Stimulated activated naive CD4-positive, alpha-beta T cell (primary cell): ENCODE measurements at places on chromosomes 3 and 15.

- DNase-seq = no peak
These were observed 43.8 kb upstream of the B3GALNT1 start for GRCh38 chr3:161148832-161149475.

GRCh38 chr3:36650271-36650671 is 114.1 kb downstream of the DCLK3 start:
- no peak for DNase-seq

DNA sequence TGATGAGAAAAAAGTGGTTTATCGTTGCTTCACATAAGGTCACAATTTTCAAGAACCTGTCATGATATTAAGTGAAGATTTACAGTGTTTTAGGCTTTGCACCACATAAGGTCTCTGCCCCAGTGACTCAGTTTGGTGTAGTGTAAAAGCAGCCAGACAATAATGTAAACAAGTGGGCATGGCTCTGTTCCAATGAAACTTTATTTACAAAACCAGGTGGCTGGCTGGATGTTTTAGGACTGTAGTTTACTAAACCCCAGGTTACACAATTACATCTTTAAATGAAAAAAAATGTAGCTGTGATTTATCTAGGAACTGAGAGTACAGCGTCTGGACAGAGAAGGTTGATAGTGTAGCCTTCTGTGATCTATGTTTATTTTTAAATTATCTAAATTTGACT is 9.7 kb upstream of the FBXL22 start:
- no peak for DNase-seq

DNA sequence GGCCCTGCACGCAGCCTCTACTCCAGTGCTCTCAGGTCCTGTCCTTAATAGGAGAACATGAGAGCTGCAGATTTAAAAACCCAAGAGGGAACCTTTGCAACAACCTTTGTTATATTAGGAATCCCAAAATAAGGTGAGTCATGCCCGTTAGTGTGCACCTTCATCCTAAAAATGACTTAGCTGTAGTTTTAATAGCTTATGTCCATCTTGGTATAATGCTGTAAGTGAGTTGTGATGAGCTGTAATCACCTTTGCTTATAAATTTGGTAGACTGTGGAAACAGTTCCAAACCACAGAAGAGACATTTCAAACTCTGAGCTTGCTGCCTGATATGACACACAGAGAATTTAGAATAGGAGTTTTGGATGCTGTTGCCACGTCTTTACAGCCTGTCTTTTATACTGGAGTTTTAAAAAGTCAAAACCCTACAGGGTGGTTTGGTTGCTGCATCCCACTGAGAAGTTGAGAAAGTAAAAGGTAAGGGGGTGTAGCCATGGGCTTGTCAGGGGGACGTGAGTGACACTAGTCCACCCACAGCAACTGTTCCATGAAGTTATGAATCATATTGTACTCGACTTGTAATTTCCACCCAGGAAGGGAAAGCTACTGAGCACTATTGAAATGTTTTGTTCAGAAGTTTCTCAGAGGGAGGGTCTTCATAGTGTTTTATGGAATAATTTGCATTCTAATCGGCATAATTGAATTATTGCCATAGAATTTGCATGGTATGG is 27.4 kb upstream of the CD47 start:
- no peak for DNase-seq

DNA sequence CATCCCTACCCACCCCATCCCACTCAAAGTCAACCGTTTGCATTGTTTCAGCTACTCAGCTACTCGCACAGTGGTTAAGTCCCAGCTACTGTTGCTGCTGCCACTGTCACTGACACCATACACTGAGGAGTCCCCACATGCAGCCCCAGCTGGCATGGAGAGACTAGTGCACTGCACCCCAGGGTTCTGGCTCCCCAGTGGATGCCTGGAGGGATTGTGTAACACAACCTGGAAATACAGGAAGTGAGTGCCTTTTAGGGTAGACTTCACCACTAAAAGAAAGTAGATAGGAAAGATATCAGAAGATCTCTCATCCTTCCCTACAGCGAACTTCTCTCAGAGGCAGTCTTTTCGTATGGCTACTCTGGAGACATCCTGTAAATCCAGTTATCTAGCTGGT is 169.2 kb upstream of the STRIT1 start:
- DNase-seq = no peak

DNA sequence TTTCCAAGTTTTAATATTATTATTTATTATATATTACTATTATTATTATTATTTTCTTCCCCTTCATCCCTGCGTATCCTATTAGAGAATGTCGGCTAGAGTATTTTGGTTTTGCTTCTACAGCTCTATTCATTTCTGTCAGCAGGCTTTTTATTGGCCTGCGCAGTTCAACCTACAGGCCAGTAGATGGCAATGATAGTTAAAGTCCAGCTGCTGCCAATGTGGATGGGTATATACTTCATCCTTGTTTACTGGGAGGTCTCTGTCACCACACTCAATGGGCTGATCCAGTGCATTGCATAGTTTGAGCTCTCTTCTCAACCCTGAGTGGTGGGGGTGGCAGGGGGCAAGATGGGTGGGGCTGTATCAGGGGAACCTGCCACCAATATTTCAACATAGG is 799.8 kb downstream of the NSUN3 start:
- no peak for DNase-seq

- DNase-seq = no peak
These were observed 246.7 kb upstream of the KCNH8 start for GRCh38 chr3:18901571-18901970.

DNA sequence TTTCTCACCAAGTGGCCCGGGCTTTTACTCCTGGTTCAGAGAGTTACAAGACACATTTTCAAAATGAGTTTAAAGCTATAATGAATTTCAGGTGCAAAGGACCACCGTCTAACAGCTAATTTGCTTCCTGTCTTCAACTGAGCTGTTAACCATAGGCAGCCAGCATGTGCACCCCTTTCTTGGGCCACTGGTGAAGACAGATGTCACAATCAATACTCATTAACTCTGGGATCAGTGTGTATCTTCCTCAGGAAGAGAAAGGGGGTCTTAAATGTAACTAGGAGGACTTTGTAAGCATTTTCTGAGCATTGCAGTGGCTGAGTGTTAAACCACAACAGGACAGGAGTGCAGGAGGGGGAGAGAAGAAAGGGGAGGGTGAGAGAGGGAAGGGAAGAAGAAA is 750.7 kb upstream of the CFAP20DC start:
- DNase-seq = no peak

GRCh38 chr3:20380295-20380694 is 194.3 kb upstream of the SGO1 start:
- DNase-seq = no peak

DNA sequence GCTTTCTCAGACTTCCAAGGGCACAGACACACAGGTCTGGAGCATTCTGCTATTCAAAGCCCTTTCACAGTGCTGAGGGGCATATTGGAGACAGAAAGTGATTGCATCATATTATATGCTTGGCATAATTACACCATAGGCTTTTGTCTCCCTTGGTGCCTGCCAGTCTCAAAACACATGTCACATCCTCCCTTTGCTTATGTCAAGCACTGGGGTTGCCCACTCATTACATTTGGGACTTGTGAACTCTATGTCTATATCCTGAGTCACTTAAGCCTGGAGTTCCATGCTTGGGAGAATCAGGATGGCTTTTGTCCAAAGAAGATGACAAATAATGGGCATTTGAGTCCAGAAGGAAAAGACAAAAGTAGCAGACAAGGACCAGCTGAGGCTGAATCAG is 12.3 kb upstream of the PDZRN3 start:
- DNase-seq = no peak

GRCh38 chr3:52532838-52533622 is 627 bp downstream of the NT5DC2 start:
- no peak for DNase-seq

- no peak for DNase-seq
These were observed 12.7 kb upstream of the MINDY4B start for GRCh38 chr3:150917951-150918350.

- DNase-seq = no peak
These were observed 233.1 kb upstream of the HES1 start for GRCh38 chr3:193902607-193903511.

DNA sequence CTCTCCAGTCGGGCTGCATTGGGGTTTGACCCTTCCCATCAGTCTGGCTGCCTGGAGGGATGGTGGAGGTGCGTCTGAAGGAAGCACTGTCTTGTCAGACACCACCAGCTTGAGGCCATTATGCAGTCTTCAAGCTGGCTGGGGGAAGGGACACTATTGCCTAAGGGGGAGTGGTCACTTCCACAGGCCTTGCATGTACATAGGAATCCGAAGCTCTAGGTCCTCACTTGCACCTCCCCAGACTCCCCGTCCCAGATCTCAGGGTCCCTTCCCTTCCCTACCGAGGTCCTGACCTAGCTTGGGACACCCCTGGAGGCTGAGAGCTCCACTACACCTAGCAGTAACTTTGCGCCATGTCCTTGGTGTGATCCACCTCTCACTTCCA is 48.6 kb upstream of the KLF13 start:
- DNase-seq = no peak

GRCh38 chr15:85988741-85989140 is 90.9 kb upstream of the AGBL1 start:
- no peak for DNase-seq

DNA sequence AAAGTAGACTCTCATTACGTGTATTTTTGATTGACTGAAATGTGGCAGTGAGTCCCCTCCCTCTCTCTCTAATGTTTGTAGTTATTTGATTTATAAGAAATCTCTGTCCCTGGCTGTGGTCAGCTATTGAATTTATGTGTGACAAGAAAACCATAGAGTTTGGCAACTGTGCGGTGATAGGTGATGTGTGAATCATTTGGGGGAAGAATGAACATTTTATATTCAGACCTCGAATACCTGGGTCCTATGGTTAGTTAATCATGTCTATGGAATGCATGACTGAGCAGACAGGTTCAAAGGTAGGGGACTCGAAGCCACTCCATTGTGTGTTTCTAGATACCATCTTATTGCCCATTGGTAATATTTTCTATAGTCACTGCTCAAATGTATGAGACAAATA is 712.1 kb downstream of the MECOM start:
- no peak for DNase-seq

GRCh38 chr3:108835101-108835500 is 12.5 kb downstream of the TRAT1 start:
- no peak for DNase-seq

GRCh38 chr3:161020256-161020655 is 84.9 kb downstream of the B3GALNT1 start:
- no peak for DNase-seq

- DNase-seq = no peak
These were observed 112.7 kb downstream of the TNIK start for GRCh38 chr3:171347301-171348039.

GRCh38 chr3:141432904-141433303 is 53.9 kb upstream of the RASA2 start:
- DNase-seq = no peak

- DNase-seq = peak; percentile 74
These were observed 139.3 kb downstream of the FOXP1 start for GRCh38 chr3:71444028-71444860.

DNA sequence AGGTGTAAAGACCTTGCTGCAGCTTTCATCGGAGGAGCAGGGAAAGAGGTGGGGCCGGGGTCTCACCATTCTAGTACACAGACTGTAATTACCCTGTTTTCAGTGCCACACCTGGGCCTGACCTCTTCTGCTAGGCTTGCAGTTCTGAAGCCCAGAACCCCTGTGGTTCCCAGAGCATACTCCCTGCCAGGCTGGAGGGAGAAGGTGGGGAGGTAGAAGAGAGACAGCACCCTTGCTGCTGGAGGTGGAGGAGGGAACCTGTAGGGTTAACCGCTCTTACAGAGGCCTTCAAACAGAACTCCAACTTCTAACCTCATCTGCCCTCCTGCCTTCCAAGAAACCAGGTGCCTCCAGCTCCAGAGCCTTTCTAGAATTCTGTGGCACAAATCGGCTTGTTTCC is 27.0 kb downstream of the PCOLCE2 start:
- no peak for DNase-seq

- no peak for DNase-seq
These were observed 41.9 kb upstream of the SLC41A3 start for GRCh38 chr3:126125781-126126251.

- DNase-seq = no peak
These were observed 135.9 kb downstream of the CMSS1 start for GRCh38 chr3:99953596-99953995.

GRCh38 chr15:62404194-62404985 is 239.3 kb upstream of the C2CD4B start:
- DNase-seq = no peak

DNA sequence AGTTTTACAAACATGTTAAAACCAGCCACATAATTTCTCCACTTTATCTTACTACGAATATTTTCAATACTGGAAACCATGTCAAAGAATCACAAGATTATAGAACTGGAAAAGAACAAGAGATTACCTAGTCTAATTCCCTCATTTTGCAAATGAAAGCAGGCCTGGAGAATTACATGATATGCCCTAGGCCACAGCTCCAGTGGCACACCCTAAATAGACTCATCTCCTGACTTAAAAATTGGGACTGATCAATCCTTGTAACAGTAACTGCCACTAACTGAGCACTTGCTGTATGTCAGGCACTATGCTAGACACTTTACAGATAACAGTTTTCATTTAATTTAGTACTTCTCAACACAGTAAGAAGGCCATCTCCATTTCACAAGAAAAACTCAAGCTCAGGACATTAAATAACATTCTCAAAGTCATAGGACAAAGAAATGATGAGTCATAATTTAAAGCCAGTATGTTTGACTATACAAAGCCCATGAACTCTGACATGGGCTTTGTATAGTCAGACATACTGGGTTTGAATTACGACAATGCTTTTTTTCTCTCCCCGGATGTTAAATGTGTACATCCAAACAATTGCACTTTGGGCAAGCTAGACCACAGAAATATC is 9.4 kb downstream of the IGSF11 start:
- no peak for DNase-seq

GRCh38 chr15:77749998-77750540 is 117.4 kb upstream of the LINGO1 start:
- DNase-seq = no peak

DNA sequence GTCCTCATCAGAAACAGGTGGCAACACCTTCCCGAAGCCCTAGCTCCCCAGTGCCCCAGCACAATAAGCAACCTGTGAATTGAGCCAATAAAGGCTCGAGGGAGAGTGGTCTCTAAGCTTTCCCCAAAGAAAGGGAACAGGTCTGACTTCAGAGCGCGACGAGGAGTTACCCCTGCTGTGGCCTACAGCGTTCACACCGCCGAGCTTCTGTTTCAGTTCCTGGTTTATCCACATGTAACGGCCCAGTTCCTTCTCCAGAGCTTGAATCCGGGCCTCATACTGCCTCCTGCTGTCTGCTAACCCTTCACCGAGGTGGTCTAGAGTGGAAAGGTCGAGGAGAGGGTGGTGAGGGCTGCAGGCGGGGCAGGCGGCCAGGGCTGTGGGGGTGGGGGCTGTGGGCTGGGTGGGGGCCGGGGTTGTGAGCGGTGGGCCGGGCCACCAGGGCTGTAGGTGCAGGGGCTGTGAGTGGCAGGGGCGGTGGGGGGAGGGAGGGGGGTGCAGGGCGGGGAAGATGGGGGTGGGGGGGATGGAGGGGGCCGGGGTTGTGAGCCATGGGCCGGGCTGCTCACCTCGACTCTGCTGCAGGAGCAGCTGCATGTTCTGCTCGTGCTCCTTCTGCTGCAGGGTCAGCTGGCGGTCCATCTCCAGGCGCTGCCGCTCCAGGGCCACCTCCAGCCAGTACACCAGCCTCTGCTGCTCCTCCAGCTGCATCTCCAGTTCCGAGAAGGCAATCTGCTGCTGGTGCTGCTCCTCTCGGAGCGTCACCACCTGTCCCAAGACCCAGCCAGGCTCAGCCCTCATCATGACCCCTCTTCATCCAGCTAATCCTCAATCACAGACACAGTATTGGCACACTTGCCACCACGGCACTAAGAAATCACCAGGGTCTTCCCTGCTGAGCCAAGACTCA is 26.2 kb downstream of the KIF7 start:
- no peak for DNase-seq

GRCh38 chr3:122969585-122970469 is 57.7 kb downstream of the SEMA5B start:
- no peak for DNase-seq
